Stimulated activated CD4-positive, alpha-beta T cell treated with anti-CD3 and anti-CD28 coated beads, Interleukin-15, amount 100 ng/mL, for 1 hour (primary cell): ENCODE measurements at places on chromosomes 2 and 18.

DNA sequence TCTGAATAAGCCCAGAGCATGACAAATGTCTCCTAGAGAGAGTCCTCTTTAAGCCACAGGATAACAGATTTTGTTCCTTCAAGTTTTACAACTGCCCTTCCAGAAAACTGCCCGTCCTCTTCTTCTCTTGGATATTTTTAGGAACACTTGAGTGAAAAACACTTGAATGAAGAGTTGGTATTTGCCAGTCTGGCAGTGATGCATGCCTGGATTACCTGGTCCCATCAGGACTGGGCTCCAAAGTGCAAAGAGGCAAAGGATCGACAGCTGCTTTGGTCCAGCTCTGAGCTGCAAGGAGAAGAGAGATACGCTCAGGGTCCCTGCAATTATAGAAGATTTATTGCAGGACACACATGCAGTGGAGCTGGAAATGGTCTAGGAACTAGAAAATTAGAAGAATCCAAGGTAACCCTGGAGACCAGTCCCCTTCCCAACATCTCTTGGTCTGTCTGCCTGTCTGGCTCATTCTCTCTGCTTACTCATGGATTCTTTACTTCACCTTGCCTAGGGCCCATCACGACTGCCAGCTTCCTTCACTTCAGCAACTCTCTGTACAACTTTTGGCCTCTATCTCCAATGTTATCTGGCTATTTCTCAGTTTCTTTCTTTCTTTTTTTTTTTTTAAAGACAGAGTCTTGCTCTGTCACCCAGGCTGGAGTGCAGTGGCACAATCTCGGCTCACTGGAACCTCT lies 112.1 kb upstream of the SIX2 start:
- no peak for DNase-seq

- DNase-seq = no peak
Observed at GRCh38 chr2:283996-284794, 3.7 kb downstream of the ALKAL2 start.

GRCh38 chr2:174176898-174177297 lies 71.4 kb downstream of the OLA1 start:
- DNase-seq = no peak

DNA sequence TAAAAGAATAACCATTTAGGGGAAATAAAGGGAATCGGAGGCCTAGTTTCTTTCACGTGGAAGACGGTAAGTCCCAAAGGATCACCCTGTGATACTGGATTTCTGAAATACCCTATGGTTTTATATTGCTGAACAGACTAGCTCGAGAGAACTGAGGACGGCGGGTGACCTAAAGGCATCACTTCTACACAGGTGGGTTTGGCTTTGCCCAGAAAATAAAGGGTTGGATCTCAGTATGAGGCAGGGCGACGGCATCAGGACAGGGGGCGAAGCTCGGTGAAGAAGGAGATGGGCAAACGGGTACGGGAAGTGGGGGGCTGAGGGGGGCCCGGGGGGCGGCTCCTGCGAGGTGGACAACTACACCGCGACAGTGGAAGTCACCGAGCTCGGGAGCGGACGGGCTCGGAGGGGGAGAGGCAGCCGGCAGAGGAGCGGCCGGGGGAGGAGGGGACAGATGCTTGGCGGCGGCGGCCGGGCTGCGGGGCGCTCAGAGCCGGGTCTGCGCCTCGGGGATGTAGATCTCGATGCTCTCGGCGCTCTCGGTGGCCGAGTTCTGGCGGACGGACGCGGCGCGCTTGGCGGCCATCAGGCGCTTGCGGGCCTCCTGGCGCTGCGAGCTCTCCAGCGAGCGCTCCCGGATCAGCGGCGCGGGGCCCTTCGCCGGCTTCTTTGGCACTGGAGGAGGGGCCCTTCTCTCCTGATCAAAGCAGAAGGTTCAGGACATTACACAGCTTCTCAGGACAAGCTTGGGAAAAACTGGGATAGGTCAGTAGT lies 48.9 kb downstream of the TGIF1 start:
- DNase-seq = no peak

DNA sequence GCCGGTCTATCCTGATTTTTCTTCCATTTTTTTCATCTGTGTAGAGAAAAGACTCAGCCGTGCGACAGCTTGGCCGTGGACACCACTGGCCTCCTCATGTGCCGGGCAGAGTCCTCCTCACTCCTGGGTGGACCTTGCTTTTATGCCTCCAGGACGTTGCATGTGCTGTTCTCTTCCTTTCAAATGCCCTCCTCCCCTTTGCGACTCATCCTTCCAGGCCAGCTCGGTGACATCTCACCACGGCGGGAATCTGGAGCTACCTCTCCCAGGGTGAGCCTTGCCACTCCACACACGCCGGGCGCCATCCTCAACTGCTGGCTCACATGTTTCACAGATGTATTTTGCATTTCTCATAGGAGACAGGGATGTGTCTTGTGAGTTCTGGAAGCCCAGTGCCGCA lies 198.5 kb upstream of the HDAC4 start:
- DNase-seq = no peak

- no peak for DNase-seq
Observed at GRCh38 chr18:56402872-56403516, 235.4 kb downstream of the TXNL1 start.

DNA sequence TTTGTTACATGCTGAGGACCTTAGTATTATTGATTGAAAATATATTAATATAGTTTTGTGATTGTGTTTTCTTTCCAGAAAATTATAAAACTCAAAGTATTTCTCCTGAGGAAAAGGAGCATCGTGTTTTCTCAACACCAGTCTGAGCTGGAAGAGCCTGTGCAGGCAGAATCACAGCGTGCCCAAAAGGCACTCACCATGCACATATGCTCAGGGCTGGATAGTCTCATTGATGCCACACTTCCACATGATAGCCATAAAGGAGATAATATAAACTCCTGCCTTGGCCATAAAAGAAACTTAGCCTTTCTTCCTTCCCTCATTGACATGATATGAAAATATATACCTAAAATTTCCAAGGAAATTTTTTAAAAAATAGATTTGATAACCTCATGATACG lies 4.0 kb downstream of the PDE1A start:
- DNase-seq = no peak

GRCh38 chr2:168687314-168687713 lies 115.1 kb upstream of the NOSTRIN start:
- DNase-seq = no peak

- DNase-seq = no peak
Observed at GRCh38 chr2:53104263-53104662, 663.3 kb upstream of the CHAC2 start.

GRCh38 chr2:120867290-120868241 lies 131.9 kb downstream of the GLI2 start:
- no peak for DNase-seq
